ENCODE measurements at places on chromosomes 2 and 18. TPM values are rescaled to one million over a fixed set of nuclear protein-coding genes. Genes with fewer than 3 reads are reported as not detected.
A peak's percentile ranks its signal among the peaks of the same experiment; 100 is the strongest.

Gene SERPINB11
- not detected for total RNA-seq

Gene AOX1
- 4.1 TPM for total RNA-seq

Gene POTEI
- total RNA-seq = 5.6 TPM

GRCh38 chr2:44722026-44722625 is 219.4 kb upstream of the SIX3 start:
- peaks cover under 1% of the 10 kb centered on the region for H3K4me1 ChIP-seq
- no peaks in the 10 kb centered on the region for H3K27me3 ChIP-seq
- no peak for DNase-seq

DNA sequence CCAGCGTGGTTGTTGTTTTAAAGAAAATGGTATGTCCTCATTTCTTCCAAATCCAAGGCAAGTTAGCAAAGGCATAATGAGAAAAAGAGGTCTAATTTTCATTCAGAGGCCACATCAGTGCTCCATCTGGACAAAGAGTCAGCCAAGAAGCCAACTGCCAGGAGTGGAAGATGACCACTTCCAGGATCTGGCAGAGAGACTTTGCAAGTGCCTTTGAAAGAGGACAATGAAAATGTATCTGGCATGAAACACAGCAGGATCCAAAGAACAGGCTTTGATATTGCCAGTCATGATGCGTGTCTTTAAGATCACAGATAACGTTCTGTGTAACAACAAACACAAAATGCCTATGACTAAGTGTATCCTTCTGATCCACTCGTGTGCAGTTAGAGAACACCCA is 82.8 kb downstream of the AFF3 start:
- H3K4me1 ChIP-seq = peaks cover 2% of the 10 kb centered on the region
- H3K27me3 ChIP-seq = peaks cover 8% of the 10 kb centered on the region
- H3K4me3 ChIP-seq = no peak overlapping the region
- H3K27ac ChIP-seq = no peak overlapping the region
- H3K36me3 ChIP-seq = peaks cover 2% of the 10 kb centered on the region
- DNase-seq = no peak

DNA sequence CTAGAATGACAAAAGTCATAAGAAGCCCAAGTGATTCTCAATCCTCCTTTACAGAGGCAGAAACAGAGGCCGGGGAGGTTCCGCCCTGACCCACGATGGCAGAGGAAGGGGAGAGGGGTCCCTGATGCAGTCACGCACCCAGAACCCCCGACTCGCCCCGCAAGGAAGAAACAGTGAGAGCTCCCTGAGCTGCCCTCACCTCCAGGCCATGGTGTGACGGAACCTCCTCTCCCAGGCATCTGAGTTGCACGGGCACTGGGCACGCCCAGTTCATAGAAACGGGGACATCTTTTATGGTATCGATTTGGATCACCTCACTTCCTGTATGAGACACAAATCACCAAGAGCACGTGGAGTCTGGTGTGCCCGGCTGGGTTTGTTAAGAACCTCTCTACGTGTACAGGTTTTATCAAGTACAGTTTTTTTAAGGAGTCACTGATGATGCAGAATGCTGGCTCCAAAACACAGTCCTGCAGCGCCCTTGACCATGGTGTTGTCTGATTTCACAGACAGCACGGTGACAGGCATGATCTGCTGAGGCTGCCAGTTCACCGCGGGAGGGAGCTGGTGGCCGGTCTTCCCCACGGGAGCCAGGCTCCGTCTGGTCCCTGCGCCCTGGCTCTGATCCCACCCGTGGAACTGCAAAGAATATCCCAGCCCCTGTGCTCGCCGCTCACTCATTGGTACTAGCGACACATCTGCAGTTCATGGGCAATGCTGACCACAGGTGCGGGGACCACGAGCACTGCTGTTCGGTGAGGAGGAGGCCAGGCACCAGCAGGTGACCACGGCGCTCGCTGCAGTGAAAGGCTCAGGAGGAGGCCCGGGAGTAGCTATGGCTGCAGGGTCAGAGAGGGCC is 35.6 kb downstream of the PXDN start:
- no peak overlapping the region for H3K4me3 ChIP-seq
- no peaks in the 10 kb centered on the region for H3K27me3 ChIP-seq
- H3K27ac ChIP-seq = peak overlapping the region; percentile 33
- peaks cover 21% of the 10 kb centered on the region for H3K4me1 ChIP-seq

GRCh38 chr2:10382354-10383061 is 65.6 kb downstream of the ODC1 start:
- H3K4me1 ChIP-seq = peaks cover 4% of the 10 kb centered on the region
- DNase-seq = no peak
- H3K27ac ChIP-seq = no peak overlapping the region
- H3K36me3 ChIP-seq = no peaks in the 10 kb centered on the region
- peaks cover 9% of the 10 kb centered on the region for H3K27me3 ChIP-seq
- H3K4me3 ChIP-seq = no peak overlapping the region

DNA sequence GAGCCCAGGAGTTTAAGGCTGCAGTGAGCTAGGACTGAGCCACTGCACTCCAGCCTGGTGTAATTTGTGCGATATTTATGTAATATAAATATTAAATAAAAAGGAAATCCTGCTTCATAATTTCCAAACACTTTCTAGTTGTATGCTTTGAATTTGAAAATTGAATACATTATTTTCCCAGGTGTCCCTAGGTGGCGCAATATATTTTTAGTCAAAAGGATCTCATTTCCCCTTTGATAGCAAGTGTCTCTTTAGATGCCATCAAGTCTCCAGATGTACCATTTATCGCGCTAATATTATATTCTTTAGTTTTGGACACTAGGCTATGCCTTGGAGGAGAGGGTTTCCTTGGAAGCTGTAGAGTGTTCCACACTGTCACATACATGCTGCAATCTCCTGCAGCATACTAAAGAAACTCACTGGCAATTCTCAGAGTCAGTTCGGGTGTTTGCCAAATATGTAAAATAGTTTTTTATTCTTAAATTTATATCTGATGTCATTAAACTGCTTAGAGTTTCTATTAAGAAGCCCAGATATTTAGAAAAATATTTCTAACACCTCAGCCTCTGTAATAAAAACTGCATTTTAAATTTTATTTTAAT is 5.6 kb upstream of the WDR7 start:
- H3K4me1 ChIP-seq = no peaks in the 10 kb centered on the region
- no peak overlapping the region for H3K4me3 ChIP-seq
- no peaks in the 10 kb centered on the region for H3K27me3 ChIP-seq
- no peak overlapping the region for H3K27ac ChIP-seq
- DNase-seq = no peak

- no peaks in the 10 kb centered on the region for H3K36me3 ChIP-seq
- peak; percentile 48 for DNase-seq
- peak overlapping the region; percentile 81 for H3K4me3 ChIP-seq
- H3K27me3 ChIP-seq = peaks cover 38% of the 10 kb centered on the region
Observed at GRCh38 chr2:25672494-25673299, 680 bp downstream of the DTNB start.

DNA sequence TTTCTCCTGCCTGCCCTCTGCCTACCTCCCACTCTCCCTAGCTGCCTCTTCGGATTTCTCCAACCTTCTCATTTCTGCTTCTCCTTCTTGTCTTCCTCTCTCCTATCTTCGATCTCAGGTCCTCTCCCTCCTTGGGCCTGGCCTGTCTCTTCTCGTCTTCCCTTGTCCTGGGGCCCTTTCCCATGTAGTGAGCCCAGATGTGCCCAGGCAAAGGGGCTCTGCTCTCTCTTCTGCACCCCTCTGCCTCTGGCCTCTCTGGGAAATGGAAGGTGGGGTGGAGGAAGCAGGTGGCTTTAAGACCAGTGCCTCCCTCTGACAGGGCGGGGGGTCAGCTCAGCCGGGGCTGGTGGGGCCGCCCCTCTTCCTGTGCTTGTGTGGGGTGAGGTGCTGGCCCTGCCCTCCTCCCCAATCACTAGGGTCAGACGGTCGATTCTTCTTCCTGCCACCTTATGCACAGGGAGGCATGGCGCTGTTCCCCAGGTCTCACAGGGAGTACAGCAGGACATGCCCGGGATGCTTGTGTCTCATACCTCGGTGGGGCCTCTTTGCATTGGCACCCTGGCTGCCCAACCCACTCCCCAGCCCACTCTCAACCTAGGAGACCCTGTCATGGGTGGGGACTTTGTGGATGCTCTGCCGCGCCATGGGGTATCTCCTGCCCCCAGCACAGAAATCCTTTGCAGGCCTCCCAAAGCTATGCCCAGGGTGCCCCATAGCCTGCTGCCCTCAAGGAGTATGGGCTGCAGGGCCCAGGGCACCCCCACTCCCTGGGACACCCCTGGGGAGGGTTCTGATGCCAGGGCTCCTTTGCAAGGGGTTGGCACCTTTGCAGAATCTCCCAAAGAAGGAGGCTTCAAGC is 213.8 kb upstream of the HAAO start:
- DNase-seq = no peak
- peak overlapping the region; percentile 23 for H3K4me3 ChIP-seq
- H3K36me3 ChIP-seq = peaks cover 5% of the 10 kb centered on the region
- H3K4me1 ChIP-seq = peaks cover 33% of the 10 kb centered on the region
- peak overlapping the region; percentile 84 for H3K27ac ChIP-seq

DNA sequence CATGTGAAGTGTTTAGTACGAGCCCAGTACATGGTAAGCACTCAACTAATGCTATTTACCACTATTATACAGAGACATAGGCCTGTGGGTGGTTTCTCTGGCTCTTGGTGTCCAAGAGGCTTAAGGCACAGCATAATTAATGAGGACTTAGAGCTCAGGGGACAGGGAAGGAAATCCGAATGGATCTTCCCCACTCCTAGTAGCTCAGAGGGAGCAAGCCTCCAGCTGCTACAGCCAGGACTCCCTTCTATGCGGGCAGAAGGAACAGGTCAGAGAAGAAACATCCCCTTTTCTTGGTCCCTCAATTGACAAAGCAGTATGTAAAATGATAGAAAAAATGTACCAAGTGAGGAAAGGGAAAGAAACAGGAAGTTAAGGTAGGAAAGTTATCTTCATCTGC is 261.3 kb upstream of the STON1 start:
- H3K4me1 ChIP-seq = peaks cover 22% of the 10 kb centered on the region
- no peaks in the 10 kb centered on the region for H3K36me3 ChIP-seq
- H3K27ac ChIP-seq = no peak overlapping the region

DNA sequence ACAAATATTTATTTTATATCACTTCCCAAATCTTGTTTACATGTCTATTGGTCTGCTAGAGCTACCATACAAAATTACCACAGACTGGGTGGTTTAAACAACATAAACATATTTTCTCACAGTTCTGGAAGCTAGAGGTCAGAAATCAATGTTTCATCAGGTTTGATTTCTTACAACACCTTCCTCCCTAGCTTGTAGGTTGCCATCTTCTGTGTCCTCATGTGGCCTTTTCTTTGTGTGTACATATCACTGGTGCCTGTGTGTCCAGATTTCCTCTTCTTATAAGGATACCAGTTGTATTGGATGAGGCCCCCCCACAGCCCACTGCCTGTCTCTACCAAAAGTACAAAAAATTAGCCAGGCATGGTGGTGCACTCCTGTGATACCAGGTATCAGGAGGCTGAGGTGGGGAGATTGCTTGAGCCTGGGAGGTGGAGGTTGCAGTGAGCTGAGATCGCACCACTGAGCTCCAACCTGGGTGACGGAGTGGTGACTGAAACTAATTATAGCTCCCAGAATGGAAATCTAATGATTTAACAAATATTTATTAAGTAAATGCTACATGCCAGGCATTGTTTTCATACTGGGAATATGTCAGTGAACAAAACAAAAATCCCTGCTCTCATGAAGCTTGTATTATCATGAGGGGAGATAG is 13.6 kb downstream of the EML4 start:
- peaks cover 17% of the 10 kb centered on the region for H3K4me1 ChIP-seq
- H3K4me3 ChIP-seq = no peak overlapping the region
- H3K27me3 ChIP-seq = no peaks in the 10 kb centered on the region
- DNase-seq = no peak
- peaks cover 10% of the 10 kb centered on the region for H3K36me3 ChIP-seq

- no peak for DNase-seq
- H3K4me3 ChIP-seq = no peak overlapping the region
- H3K4me1 ChIP-seq = peaks cover 21% of the 10 kb centered on the region
- H3K27ac ChIP-seq = no peak overlapping the region
- no peaks in the 10 kb centered on the region for H3K27me3 ChIP-seq
- no peaks in the 10 kb centered on the region for H3K36me3 ChIP-seq
Observed at GRCh38 chr2:65158557-65158956, 28.7 kb upstream of the RAB1A start.

DNA sequence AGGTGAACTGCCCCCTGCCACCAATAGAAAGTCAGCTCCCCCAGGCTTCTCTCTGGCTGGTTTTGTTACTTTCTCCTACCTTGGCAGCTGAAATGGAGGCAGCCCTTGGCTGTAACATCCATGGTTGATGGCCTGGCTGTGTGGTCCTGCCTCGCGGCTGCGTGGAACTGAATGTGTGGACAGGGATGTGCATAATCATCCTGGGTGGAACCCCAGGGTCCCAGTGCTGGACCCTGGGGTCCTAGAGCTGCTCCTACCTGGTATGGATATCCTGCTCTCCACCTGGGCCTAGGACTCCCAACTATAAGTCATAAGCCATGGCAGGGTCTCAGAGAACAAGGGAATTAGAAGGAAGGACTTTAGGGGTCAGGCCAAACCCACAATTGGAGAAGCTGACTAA is 93.5 kb downstream of the CAPN13 start:
- H3K36me3 ChIP-seq = no peaks in the 10 kb centered on the region
- H3K4me3 ChIP-seq = no peak overlapping the region
- H3K27ac ChIP-seq = no peak overlapping the region

DNA sequence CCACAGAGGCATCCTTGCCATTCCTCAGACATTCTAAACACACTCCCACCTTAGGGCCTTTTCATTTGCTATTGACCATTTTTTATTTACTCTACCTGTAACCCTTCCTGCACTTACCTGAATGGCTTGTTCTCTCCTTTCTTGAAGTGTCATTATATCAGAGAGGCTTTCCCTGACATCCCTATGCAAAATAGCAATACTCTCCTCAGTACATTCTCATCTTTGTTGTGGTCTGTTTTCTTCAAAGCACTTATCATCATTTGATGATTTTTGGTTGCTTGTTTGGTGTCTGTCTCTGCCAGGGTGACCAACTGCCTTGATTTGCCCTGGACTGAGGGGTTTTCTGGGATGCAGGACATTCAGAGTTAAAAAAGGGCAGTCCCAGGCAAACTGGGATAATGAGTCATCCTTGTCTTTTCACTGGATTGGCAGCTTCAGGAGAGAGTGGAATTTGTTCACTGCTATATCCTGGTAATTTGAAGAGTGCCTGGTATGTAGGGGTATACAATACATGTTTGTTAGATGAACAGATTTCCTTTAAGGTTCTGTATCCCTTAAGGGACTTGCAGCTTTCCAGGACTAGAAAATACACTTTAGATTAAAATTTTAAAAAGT is 102.4 kb downstream of the BABAM2 start:
- H3K36me3 ChIP-seq = peaks cover 4% of the 10 kb centered on the region
- no peaks in the 10 kb centered on the region for H3K27me3 ChIP-seq
- DNase-seq = no peak
- H3K27ac ChIP-seq = peak overlapping the region; percentile 60

Measured in progenitor cell of endocrine pancreas (in vitro differentiated cells).